Astrocyte (in vitro differentiated cells and primary cell): ENCODE measurements at places on chromosomes 5 and 9. TPM values are rescaled to one million over a fixed set of nuclear protein-coding genes. Genes with fewer than 3 reads are reported as not detected.
A peak's percentile ranks its signal among the peaks of the same experiment; 100 is the strongest.

- no peak for DNase-seq
- no peak overlapping the region for H3K4me3 ChIP-seq
- no peaks in the 10 kb centered on the region for H3K4me1 ChIP-seq
- H3K27ac ChIP-seq, result no peak overlapping the region
- no peaks in the 10 kb centered on the region for H3K36me3 ChIP-seq
These were observed 7.8 kb upstream of the ALDOB start for GRCh38 chr9:101443364-101443771.

- DNase-seq, result peak; percentile 59
- H3K4me1 ChIP-seq, result peaks cover 36% of the 10 kb centered on the region
- H3K27me3 ChIP-seq, result no peaks in the 10 kb centered on the region
- H3K36me3 ChIP-seq, result no peaks in the 10 kb centered on the region
- H3K4me3 ChIP-seq, result no peak overlapping the region
These were observed 168.8 kb downstream of the DROSHA start for GRCh38 chr5:31362931-31363568.

Gene AJM1
- 3.3 and 4.2 TPM in 2 replicates for total RNA-seq

Gene ABLIM3
- total RNA-seq, result 3.9 and 6.4 TPM in 2 replicates

DNA sequence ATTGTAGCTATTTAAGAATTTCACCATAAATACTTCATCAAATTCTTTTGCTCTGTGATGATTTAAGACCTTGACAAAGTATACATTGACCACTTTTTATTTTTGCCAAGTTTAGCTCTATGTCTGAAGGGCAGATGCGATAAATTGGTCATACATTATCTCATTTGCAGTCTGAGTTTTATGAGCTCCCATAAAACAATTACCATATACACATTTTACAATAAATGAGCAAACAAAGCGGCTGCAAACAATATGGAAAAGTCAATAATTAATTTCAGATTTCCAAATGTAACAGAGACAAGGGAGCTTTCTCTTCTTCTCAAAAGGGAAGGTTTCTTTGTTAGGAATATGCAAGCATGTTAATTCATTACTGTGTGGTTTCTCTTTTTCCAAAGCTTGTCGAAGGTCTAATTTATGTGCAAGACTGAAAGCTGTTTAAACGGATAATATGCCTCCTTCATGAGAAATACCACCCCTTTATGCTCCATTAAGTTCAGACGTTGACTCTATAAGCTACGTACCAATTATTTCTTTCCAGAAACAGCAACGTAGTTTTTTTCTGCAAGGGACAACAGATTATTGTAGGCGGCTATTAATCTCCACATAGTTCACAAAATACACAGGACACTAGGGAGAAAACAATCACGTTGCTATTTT, 7.0 kb upstream of the IZUMO3 start:
- no peaks in the 10 kb centered on the region for H3K4me1 ChIP-seq
- DNase-seq, result no peak
- H3K27ac ChIP-seq, result no peak overlapping the region
- no peaks in the 10 kb centered on the region for H3K27me3 ChIP-seq

DNA sequence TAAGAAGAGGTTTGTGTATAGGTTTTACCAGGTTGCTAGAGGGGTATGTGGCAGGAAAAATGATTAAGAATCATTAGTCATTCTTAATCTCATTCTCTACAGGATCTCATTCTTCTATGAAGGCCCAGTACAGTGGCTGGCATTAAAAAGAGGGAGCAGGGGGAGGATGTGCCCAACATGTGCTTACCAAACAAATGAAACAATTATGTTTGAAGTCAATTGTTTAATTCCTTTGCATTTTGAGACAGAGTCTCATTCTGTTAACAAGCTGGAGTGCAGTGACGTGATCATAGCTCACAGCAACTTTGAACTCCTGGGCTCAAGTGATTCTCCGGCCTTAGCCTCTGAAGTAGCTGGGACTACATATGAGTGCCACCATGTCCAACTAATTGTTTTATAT, 23.0 kb downstream of the FNIP1 start:
- H3K27me3 ChIP-seq, result no peaks in the 10 kb centered on the region
- H3K27ac ChIP-seq, result no peak overlapping the region
- no peak overlapping the region for H3K4me3 ChIP-seq
- H3K36me3 ChIP-seq, result no peaks in the 10 kb centered on the region
